ENCODE measurements at places on chromosomes 7 and 10.

GRCh38 chr10:15809450-15809849, 50.9 kb downstream of the MINDY3 start:
- no peak for DNase-seq

DNA sequence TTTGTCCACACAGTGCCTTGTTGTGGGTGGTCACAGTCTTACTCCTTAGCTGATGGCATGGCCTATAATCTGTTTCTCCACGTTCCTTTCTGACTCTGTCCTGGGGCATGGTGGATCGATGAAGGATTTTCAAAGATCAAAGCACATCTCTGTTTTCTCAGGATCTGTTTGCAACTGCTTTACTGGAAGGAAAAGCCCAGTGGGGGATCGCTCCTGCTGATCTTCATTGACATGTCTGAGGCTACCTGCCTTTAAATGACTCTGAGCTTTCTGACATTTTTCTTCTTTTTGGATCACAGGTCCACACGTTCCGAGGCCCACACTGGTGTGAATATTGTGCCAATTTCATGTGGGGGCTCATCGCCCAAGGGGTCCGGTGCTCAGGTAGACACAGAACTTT, 68.0 kb upstream of the PRR15 start:
- DNase-seq = no peak

DNA sequence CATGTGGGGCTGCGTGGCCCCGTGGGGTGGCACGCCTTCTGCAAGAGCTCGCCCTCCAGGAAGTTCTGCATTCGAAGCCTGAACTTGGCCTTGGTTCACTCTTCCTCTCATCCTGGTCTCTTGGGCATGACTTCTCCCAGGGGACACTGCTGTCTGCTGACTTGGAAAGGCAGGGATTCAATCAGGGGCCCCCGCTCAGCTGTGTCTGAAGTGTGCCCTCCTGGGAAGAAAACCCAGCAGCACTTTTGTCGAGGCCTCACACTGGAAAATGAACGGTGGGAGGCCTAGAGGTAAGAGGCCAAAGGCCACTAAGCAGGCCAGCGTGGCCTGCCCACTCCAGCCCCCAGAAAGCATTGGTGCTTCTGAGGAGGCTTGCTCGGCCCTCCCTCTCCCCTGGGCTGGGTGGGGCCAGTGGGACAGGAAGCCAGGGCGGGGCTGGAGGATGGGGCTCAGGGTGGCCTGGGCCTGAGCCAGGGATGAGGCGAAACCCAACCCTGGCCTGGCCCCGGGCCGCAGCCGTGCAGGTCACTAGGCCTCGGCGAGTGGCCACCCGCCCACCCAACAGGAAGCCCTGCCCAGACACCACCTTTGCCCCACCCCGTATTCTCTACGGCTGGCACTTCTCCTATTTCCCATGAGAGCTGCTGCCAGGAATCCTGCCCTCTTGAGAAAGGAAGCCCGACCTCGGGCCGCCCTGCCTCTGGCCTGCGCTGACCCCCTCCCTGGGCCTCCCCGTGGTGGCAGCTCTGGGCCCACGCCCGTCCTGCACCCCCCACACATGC, 81.1 kb downstream of the ZMIZ1 start:
- peak; percentile 96 for DNase-seq

DNA sequence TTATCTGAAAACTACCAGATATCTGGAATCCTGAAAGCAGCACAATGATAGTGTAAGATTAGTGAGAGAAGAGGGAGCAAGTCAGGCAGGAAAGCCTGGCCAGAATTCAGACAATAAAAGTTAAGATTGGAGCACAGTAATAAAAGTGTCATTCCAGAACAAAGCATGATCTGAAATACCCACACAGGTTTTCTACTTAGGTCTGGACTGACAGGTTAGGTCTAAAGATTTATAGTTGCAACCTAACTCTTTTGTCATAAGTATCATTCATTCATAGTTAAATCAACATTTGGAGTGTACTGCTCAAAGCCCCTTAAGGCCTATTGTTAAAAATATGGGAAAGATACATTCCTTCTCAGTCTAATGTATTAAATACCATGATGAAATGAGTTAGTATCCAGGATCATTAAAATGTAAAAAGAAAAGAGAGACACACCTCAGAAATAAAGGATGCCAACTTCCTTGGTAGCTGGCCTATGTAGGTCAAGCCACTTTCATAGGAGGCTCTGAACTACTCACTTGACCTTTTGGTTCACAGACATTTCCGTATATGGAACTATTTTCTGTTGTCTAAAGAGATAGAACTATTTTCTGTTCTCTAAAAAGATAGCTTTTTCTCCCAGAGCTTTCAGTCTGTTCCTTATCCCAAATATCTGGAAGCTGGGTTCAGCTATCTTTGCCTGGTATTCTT, 105.2 kb downstream of the FAS start:
- no peak for DNase-seq

GRCh38 chr7:132162556-132163144, 413.6 kb downstream of the PLXNA4 start:
- DNase-seq = no peak

GRCh38 chr10:17147884-17148489, 18.4 kb upstream of the CUBN start:
- DNase-seq = no peak

- DNase-seq = peak; percentile 55
These were observed 15.0 kb downstream of the SKIDA1 start for GRCh38 chr10:21510241-21511094.

DNA sequence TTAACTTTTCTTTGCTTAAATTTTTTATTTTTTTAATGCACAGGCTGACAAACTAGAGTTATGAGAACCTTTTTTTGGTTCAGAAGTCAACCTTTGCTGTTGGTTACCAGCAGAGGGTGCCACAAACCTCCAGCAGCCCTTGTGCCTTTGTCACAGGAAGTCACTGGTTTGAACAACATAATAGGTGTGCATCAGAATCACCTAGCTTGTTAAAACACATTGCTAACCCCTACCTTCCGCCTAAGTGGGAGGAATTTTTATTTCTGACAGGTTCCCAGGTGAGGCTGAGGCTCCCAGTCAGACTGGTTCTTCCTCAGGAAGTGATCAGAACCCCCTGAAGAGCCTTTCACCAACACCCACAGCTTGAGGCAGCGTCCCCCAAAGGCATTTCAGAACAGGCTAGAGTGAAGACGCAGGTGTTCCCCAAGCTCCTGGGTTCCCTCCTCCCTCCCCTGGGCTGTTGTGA, 22.6 kb upstream of the VDAC2 start:
- peak; percentile 77 for DNase-seq

- DNase-seq = no peak
These were observed 5.6 kb upstream of the MEST start for GRCh38 chr7:130486114-130486953.

GRCh38 chr7:74069086-74069541, 14.5 kb upstream of the LIMK1 start:
- no peak for DNase-seq

GRCh38 chr10:118266098-118266748, 75.9 kb downstream of the FAM204A start:
- no peak for DNase-seq

DNA sequence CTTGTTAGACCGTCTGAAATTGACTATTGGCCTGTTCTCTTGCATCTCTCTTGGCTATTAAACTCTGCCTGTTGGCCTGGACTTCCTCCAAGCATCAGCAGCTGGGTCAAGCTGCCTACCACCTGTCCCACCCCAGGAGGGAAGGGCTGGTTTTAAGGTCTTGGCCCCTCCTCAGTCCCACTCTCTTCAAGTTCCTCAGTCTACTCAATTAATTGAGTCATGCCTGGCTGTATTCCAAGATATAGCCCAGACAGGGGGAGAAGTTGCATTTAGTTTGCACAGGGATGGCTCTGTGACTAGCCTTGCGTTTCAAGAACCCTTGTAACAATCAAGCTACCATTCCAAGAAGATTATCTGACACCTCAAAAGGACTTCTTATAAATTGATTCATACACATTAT, 113.8 kb upstream of the GLI3 start:
- peak; percentile 23 for DNase-seq

GRCh38 chr7:70619130-70619529, 512.8 kb upstream of the GALNT17 start:
- DNase-seq = no peak

- no peak for DNase-seq
These were observed 139.1 kb downstream of the BICC1 start for GRCh38 chr10:58651742-58652141.

- DNase-seq = peak; percentile 95
These were observed 278.6 kb downstream of the ARHGAP12 start for GRCh38 chr10:31650010-31650409.

DNA sequence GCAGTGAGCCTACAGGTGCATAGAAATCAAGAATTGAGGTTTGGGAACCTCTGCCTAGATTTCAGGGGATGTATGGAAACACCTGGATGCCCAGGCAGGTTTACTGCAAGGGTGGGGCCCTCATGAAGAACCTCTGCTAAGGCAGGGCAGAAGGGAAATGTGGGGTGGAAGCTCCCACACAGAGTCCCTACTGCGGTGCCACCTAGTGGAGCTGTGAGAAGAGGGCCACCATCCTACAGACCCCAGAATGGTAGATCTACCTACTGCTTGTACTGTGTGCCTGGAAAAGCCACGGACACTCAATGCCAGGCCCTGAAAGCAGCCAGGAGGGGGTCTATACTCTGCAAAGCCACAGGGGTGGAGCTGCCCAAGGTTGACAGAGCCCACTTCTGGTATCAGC, 533.5 kb downstream of the GPAM start:
- DNase-seq = no peak

- peak; percentile 68 for DNase-seq
These were observed 8.5 kb downstream of the CNOT4 start for GRCh38 chr7:135501402-135501801.

- DNase-seq = no peak
These were observed 2.3 kb downstream of the ZC3HAV1L start for GRCh38 chr7:139033346-139034114.

GRCh38 chr10:44377651-44378310, 7.1 kb downstream of the CXCL12 start:
- DNase-seq = no peak

- no peak for DNase-seq
These were observed 44.8 kb upstream of the PHYHIPL start for GRCh38 chr10:59131666-59132065.

- DNase-seq = peak; percentile 81
These were observed 17.9 kb downstream of the RTKN2 start for GRCh38 chr10:62250594-62251198.

GRCh38 chr10:49174926-49175500, 13.2 kb downstream of the TMEM273 start:
- no peak for DNase-seq

GRCh38 chr10:86162696-86163400, 203.7 kb downstream of the GRID1 start:
- no peak for DNase-seq

GRCh38 chr7:49398746-49399145, 374.7 kb upstream of the VWC2 start:
- peak; percentile 2 for DNase-seq

- peak; percentile 16 for DNase-seq
These were observed 50.9 kb downstream of the INPP5A start for GRCh38 chr10:132588301-132589013.

DNA sequence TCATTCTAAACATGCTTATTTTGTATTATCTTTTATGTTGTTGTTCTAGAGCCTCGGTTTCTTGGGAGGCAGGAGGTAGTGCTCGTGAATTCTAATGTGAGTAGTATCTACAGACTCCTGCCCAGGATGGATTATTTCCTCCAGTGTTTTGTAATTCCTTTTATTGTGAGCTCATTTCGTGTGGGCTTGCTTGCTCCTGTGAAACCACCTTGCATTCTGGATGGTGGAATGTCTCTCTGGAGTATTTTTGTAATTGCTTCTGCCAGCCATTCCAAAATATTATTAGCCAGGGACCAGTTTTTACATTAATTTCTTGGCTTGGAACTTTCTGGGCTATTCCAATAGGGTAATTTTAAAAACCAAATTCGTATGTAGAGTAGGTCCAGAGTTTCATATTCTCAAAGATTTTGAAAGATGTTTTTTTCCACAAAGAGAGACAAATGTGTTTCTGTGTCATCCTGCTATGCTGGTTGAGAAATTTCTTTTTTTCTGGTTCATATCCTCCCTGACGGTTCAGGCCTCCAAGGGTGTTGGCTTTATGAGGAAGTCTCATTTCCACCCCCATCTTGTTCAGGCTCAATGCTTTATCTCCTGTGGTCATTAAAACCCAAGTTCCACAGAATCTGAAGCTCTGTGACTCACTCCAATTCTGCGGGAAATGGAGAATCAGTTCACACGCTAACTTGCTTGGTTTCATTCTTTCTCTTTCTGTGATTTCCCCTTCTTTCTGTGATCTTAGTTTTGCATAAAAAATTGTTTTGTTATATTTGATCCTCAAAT, 41.7 kb upstream of the CALD1 start:
- peak; percentile 98 for DNase-seq

GRCh38 chr10:4352414-4352961, 473.5 kb upstream of the AKR1E2 start:
- peak; percentile 50 for DNase-seq

DNA sequence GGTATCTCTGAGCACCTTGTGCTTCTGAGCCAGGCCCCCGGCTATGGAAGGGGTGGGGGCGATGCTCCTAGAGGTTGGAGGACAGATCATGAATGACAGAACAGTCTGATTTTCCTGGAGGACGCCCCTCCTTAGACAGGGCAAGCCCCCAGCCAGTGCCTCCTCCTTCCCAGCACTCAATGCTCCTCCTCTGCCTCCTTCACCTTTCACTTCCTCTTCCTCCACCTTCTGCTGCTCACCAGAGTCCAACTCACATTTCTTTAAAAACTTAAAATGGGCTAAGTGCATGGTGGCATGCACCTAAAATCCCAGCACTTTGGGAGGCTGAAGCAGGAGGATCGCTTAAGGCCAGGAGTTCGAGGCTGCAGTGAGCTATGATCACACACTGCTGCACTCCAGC, 71.1 kb upstream of the CUX1 start:
- DNase-seq = no peak
